ENCODE measurements at places on chromosomes 5 and 9.

- DNase-seq = no peak
- H3K4me3 ChIP-seq = no peak overlapping the region
- H3K27ac ChIP-seq = no peak overlapping the region
- H3K36me3 ChIP-seq = no peaks in the 10 kb centered on the region
- H3K27me3 ChIP-seq = no peaks in the 10 kb centered on the region
- H3K4me1 ChIP-seq = no peaks in the 10 kb centered on the region
These were observed 60.1 kb downstream of the CDH18 start for GRCh38 chr5:19927919-19928318.

GRCh38 chr9:108274971-108275370 is 580.8 kb downstream of the ACTL7B start:
- DNase-seq = no peak
- no peaks in the 10 kb centered on the region for H3K27me3 ChIP-seq
- H3K4me3 ChIP-seq = no peak overlapping the region
- no peak overlapping the region for H3K27ac ChIP-seq

DNA sequence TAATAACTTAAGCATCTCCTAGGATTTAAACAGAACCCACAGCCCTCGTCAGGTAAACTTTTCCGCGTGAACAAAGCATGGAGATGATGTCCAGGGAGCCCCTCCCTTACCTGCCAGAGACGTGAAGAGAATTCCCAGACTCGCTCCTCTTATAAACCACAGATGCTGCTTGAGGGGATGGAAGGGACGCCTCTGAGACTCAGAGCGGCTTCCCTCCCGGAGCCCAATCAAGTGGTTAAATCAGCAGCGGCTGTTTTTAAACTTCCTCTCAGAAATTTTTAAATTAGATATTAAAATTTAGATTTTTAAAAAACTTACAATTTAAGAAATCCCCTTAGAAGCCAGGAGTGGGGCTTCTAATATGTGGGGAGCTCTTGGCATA is 71.8 kb downstream of the RAPGEF1 start:
- H3K27ac ChIP-seq = no peak overlapping the region
- H3K4me1 ChIP-seq = peaks cover 6% of the 10 kb centered on the region
- no peak for DNase-seq
- no peak overlapping the region for H3K4me3 ChIP-seq
- H3K27me3 ChIP-seq = no peaks in the 10 kb centered on the region

- H3K27me3 ChIP-seq = no peaks in the 10 kb centered on the region
- no peak for DNase-seq
- no peaks in the 10 kb centered on the region for H3K36me3 ChIP-seq
- no peak overlapping the region for H3K4me3 ChIP-seq
- peaks cover 5% of the 10 kb centered on the region for H3K4me1 ChIP-seq
These were observed 2.9 kb upstream of the RBM22 start for GRCh38 chr5:150703762-150704161.

DNA sequence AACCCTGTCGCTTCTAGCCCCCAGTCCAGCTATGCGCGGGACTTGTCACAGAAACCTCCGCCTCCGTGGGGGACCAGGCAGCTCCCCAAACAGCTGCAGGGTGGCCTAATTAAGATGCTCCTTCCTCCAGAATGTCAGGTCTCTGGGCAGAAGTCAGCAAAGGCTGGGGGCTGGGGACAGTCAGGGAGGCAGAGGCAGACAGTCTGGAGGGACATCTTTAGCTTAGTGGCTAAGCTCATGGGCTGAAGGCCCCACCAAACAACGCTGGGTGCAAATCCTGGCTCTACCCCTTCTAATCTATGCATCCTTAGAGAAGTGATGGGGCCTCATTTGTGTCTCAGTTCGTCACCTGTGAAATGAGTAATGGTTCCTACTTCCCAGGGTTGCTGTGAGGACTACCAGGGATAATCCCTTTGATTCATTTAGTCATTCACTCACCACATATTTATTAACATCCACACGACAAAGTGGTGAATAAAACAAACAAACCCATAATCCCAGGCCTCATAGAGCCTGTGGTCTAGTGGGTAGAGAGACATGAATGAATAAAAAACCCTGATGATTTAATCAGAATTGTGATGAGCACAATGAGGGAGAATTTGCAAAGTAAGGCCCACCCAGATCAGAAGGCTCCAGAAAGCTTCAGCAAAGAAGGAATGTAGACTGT is 20.2 kb upstream of the MED27 start:
- H3K4me3 ChIP-seq = no peak overlapping the region
- no peak for DNase-seq
- H3K36me3 ChIP-seq = no peaks in the 10 kb centered on the region
- no peak overlapping the region for H3K27ac ChIP-seq

- no peaks in the 10 kb centered on the region for H3K4me1 ChIP-seq
- H3K4me3 ChIP-seq = no peak overlapping the region
- H3K36me3 ChIP-seq = no peaks in the 10 kb centered on the region
- H3K27ac ChIP-seq = no peak overlapping the region
- no peaks in the 10 kb centered on the region for H3K27me3 ChIP-seq
These were observed 60.2 kb upstream of the HRH2 start for GRCh38 chr5:175597718-175598117.

DNA sequence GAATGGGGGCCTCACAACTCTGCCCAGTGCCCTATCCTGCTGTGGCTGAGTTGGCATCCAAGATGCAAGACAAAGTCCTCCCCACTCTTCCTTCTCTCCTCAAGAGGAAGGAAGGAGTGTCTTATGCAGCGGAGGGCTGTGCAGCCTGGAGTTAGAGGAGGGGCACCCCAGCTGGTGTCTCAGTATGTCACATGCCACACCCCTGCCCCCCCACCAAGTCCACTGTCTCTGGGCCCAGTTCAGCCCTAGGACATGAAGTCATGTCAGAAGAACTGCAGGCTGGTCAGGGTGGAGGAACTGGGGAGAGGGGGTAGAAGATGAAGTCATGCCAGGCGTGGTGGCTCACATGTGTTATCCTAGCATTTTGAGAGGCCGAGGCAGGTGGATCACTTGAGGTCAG is 28.0 kb upstream of the SLC28A3 start:
- no peak overlapping the region for H3K4me3 ChIP-seq
- no peak overlapping the region for H3K27ac ChIP-seq
- DNase-seq = no peak
- no peaks in the 10 kb centered on the region for H3K27me3 ChIP-seq
- H3K36me3 ChIP-seq = no peaks in the 10 kb centered on the region
- H3K4me1 ChIP-seq = no peaks in the 10 kb centered on the region

GRCh38 chr5:58016877-58017276 is 443.0 kb downstream of the PLK2 start:
- no peaks in the 10 kb centered on the region for H3K27me3 ChIP-seq
- no peak for DNase-seq
- no peaks in the 10 kb centered on the region for H3K4me1 ChIP-seq
- H3K27ac ChIP-seq = no peak overlapping the region
- no peak overlapping the region for H3K4me3 ChIP-seq

GRCh38 chr5:884345-885126 is 8.1 kb downstream of the BRD9 start:
- DNase-seq = no peak
- no peaks in the 10 kb centered on the region for H3K36me3 ChIP-seq
- no peak overlapping the region for H3K4me3 ChIP-seq
- H3K27me3 ChIP-seq = no peaks in the 10 kb centered on the region

- H3K4me1 ChIP-seq = no peaks in the 10 kb centered on the region
- H3K27me3 ChIP-seq = no peaks in the 10 kb centered on the region
- no peak overlapping the region for H3K27ac ChIP-seq
- no peak overlapping the region for H3K4me3 ChIP-seq
These were observed 95.9 kb upstream of the TNC start for GRCh38 chr9:115213818-115214334.

DNA sequence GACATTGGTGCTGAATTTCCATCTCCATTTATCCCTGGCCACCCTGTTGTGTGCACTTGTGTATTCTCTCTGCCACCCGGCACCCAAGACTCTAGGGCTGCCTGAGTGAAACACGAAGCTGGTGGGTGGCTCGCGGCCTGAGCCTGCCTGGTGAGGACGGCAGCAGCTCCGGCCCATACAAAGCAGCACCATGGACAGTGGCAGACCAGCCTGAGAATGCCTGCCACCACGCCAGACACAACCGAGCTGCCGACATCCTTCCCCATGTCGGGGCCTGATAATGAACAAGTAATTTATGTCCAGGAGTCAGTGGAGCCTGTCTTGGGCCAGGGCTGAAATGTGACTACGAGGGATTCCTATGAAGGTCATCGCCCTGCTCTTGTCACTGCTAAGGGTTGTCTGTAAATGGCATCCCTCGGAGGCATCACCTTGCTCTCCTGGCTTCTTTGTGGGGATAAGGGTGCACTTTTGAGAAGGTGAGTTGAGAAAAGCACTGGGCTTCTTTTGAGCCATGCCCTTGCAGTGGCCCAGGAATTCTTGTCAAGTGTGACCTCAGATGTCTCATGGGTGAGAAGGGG is 175.7 kb downstream of the MELK start:
- peak; percentile 53 for DNase-seq
- H3K4me3 ChIP-seq = no peak overlapping the region
- H3K27ac ChIP-seq = no peak overlapping the region
- no peaks in the 10 kb centered on the region for H3K27me3 ChIP-seq

GRCh38 chr5:168172760-168173223 is 118.7 kb upstream of the WWC1 start:
- no peaks in the 10 kb centered on the region for H3K36me3 ChIP-seq
- no peaks in the 10 kb centered on the region for H3K4me1 ChIP-seq
- DNase-seq = no peak
- H3K27ac ChIP-seq = no peak overlapping the region
- H3K27me3 ChIP-seq = no peaks in the 10 kb centered on the region

- no peak for DNase-seq
- H3K27me3 ChIP-seq = no peaks in the 10 kb centered on the region
- H3K27ac ChIP-seq = no peak overlapping the region
- H3K4me1 ChIP-seq = peaks cover 1% of the 10 kb centered on the region
These were observed 17.0 kb upstream of the ERGIC1 start for GRCh38 chr5:172816925-172817562.

- H3K4me3 ChIP-seq = no peak overlapping the region
- no peak for DNase-seq
- H3K27ac ChIP-seq = no peak overlapping the region
- H3K36me3 ChIP-seq = no peaks in the 10 kb centered on the region
These were observed 159.8 kb downstream of the FBN2 start for GRCh38 chr5:128378196-128378595.

DNA sequence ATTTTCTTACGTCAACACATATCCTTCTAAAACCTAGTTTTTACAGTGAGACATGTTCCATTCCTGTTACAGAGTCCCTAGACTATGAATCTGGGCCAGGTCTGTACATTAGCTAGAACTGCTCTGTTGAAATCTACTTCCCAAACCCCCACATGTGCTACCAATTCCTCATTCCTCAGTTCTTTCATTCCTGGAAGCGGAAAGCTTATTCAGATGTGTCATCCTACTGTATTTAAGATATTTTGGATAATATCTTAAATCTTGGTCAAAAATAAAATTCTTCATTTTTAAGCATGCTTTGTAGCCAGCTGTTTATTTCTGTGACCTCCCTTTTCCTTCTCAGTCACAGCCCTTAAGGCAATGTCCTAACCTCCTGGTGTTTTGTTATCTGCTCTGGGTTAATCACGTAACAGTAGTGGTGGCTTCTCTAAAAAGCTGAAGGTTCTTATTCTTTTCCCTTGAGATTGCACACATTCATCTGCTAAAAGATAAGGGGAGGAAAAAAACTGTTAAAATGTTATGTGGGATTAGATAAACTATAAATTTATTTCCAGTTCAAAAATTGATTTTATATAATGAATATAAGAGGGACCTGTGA is 35.6 kb downstream of the GLRX start:
- no peak for DNase-seq
- peaks cover 1% of the 10 kb centered on the region for H3K4me1 ChIP-seq
- no peak overlapping the region for H3K27ac ChIP-seq

DNA sequence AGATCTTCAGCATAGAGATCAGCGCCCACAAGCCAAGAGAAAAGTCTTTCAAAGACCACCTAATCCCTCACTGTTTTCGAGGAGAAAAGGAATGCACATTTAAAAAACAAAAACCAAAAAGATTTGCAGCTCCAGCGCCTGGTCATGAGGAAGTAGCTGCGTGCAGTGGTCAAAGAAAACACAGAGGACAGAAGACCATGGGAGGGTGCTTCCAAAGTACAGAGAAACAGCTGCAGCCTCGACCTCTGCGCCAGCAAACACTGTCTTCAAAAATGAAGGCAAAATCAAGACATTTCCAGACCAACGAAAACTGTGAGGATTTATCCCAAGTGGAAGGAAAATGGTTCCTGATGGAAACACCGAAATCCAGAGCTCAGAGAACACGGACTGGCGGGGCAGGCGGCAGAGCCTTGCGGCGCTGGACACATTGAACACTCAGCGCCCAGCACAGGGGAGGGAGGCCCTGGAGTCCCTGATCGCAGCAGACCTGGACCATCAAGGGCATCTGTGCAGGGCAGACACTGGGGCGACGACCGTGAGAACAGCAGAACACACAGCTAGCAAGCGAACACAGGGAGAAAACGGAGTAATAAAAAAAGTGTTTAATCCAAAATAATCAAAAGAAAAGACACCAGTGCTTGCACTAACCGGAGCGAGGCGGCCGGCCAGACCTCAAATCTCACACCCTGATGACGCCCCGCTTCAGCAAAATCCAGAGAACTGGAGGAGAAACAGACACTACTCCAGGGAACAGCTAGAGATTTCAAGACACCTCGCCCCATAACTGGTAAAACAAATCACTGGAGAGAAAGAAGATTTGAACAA is 12.6 kb upstream of the SLC12A7 start:
- H3K4me3 ChIP-seq = no peak overlapping the region
- H3K27me3 ChIP-seq = no peaks in the 10 kb centered on the region
- DNase-seq = no peak
- H3K4me1 ChIP-seq = no peaks in the 10 kb centered on the region

- H3K4me3 ChIP-seq = no peak overlapping the region
- no peak for DNase-seq
- no peaks in the 10 kb centered on the region for H3K4me1 ChIP-seq
- no peaks in the 10 kb centered on the region for H3K27me3 ChIP-seq
These were observed 175.6 kb downstream of the TMEM161B start for GRCh38 chr5:88092958-88093605.

- H3K36me3 ChIP-seq = no peaks in the 10 kb centered on the region
- H3K4me3 ChIP-seq = no peak overlapping the region
- peaks cover 1% of the 10 kb centered on the region for H3K4me1 ChIP-seq
- H3K27ac ChIP-seq = no peak overlapping the region
- no peak for DNase-seq
- H3K27me3 ChIP-seq = no peaks in the 10 kb centered on the region
These were observed 26.3 kb upstream of the SEMA6A start for GRCh38 chr5:116600876-116601275.

DNA sequence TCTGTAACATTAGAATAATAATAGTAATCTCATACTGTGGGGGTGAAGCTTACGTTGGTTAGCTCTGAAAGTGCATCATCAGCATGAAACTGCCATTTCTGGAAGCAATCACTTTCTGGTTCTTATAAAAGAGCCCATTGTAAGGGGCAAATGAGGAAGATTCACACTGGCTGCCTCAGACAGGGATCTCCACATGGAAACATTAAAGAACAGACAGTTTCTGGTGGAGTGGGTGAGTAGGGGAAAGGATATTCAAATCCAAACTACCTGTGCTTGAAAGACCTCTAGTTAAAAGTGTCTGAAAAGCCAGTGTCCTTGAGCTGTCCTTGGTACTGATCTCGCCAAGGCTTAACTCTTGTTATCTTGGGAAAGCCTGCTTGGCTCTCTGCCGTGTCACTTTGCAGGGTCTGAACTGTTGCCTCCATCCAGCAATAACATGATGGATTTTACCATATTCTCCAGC is 19.1 kb upstream of the SLC31A2 start:
- no peaks in the 10 kb centered on the region for H3K27me3 ChIP-seq
- H3K4me1 ChIP-seq = no peaks in the 10 kb centered on the region
- DNase-seq = no peak
- H3K27ac ChIP-seq = no peak overlapping the region
- no peaks in the 10 kb centered on the region for H3K36me3 ChIP-seq
- no peak overlapping the region for H3K4me3 ChIP-seq

GRCh38 chr5:90843443-90843842 is 284.8 kb downstream of the ADGRV1 start:
- H3K36me3 ChIP-seq = no peaks in the 10 kb centered on the region
- DNase-seq = no peak
- H3K27ac ChIP-seq = no peak overlapping the region
- H3K27me3 ChIP-seq = no peaks in the 10 kb centered on the region
- no peak overlapping the region for H3K4me3 ChIP-seq
- no peaks in the 10 kb centered on the region for H3K4me1 ChIP-seq
